ENCODE measurements at places on chromosomes 11 and 22.

GRCh38 chr11:13210424-13210823 is 67.2 kb upstream of the BMAL1 start:
- no peak for DNase-seq

DNA sequence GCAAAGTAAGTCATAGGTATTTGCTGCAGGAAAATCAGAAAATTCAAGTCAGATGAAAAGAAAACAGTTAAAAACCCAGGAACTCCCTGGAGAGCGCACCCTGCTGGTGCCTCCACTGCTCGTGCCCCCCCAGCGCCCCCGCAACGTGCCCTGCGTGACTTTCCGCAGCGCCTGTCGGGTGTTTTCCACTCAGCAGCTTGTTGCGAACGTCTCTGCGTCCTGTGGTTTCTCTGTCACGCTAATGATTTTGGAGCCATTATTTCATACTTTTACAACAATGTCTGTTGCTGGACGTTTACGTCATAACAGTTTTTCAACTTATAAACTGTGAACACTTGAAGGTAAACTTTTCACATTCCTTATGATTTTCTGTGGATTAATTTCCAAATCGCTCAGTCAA is 5.0 kb downstream of the CRELD2 start:
- DNase-seq = no peak

DNA sequence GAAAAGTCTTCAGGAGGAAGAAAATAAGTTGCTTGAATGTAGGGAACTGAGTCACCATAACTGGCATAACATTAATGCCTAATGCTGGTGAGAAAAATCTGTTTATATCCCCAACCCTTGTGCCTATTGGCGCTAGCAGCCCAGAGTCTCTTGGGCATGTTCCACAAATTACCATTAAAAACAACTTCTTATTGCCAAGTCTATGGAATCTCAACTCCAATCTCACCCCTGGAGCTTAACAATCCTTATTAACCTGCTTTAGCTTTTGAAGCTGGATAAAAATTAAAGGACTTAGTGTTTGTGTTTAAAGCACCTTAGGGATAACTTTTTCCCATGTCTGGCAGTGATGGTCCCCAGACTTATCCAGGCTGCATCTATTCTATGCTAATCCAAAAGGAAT is 143.0 kb downstream of the APIP start:
- no peak for DNase-seq

DNA sequence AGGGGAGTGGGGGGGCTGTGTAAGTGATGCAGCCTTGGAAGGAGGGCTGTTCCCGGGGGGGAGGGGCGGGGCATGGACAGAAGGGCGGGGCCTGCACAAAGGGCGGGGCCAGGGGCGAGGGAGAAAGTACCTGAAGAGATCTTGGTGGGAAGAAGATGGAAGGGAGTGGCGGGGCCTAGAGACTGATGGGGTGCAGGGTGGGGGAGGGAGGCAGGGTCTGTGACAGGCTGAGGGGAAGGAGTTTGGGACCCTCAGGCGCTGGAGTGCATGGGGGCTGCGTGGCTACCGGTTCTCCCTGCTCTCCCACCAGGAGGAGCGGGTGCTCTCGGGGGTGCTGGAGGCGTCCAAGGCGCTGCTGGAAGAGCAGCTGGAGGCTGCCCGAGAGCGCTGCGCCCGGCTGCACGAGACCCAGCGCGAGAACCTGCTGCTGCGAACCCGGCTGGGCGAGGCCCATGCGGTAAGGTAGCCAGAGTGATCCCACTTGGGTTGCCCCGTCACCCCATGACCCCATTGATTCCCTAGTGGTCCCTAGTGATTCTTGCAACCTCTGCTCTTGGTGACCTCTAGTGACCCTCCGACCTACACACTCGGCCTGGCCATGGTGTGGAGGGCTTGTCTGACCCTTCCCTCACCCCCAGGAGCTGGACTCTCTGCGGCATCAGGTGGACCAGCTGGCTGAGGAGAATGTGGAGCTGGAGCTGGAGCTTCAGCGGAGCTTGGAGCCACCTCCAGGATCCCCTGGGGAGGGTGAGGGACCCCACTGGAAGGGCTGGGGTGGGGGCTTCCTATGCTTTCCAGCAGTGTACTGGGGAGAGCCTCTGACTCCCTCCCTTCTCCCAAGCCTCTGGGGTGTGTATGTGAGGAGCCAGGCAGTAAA is 3.1 kb downstream of the CCDC88B start:
- DNase-seq = no peak

- no peak for DNase-seq
Observed at GRCh38 chr11:43784866-43785265, 95.8 kb upstream of the ALKBH3 start.

DNA sequence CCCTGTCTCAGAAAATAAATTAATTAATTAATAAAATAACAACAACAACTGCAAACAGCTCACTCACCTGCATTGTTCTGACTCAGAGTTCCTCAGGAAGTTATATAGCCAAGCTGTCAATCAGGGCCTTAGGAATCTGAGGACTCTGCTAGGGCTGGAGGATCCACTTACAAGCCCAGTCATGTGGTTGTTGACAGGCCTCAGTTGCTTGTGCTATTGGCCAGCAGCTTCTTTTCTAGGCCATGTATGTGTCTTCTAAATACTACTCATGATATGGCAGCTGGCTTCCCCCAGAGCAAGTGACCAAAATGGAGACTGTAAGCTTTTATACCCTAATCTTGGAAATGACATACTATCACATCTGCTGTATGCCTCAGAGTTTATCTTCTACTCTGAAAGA is 20.8 kb upstream of the ATP5MG start:
- DNase-seq = no peak

GRCh38 chr22:41468381-41469217 is at the start of the genes ACO2 and PHF5A:
ACO2 (plus strand) TSS chr22:41469117; CDS start chr22:41469147, 30 bp downstream.
PHF5A (minus strand) TSS chr22:41468692; CDS start chr22:41468653, 39 bp downstream.
- DNase-seq = peak; percentile 98

GRCh38 chr11:68763181-68763721 is 11.9 kb upstream of the TESMIN start:
- DNase-seq = no peak

DNA sequence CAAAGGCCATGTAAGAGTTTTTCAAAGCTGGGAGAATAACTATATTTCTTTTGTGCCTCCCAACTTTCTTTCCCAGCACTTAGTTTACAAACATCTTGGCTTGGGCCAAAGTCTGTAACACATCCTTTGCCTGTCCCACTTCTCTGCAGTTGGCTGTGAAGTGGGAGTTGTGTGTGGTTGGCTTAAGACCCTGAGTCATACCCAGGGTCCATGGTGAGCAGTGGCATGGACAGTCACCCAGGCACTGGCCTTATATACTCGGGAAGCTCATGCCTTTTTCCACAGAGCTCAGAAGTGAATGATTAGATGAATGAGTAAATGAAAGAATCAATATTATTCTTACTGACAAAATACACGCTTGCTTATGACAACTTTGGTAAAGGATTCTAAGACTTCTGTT is 231.4 kb downstream of the BLID start:
- no peak for DNase-seq

DNA sequence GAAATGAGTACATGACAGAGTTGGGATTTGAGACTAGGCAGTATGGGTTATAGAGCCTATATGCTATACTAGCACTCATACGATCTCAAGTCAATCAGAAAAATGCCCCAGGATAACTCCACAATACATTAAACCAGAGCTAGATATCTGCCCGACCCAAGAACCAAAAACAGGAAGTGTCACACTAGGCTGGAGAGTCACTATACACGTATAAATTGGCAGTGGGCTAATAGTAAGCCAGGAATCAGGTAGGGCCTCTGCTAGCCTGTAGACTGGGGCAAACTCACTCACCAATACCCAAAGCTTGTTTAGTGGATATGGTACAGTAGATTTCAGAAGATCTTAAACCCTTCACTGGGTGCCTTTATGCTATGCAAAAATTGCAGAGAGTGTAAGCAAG is 16.2 kb upstream of the EIF4G2 start:
- DNase-seq = no peak

DNA sequence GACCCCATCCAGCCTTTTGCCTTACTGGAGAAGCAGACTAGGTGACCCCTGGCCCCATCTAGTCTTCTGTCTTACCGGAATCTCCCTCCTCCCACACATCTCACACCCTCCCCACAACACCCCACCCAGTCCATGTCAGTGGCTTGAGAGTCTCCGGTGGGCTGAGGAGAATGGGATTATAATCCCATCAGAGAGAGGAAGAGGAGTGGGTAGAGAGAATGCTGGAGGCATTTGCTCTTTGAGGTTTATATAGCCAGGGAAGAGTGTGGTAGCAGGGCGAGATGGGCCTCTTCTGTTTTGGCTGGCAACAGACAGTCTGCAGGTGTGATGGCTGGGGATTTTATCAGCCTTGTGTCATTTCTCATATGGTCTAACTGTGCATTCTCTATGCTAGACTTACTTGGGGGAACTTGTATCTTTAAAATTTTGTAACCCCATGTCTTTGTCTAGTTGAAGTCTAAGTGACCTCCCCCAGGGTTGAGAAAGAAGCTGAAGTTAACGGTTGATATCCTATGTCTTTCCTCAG is 50.3 kb downstream of the GRAMD1B start:
- no peak for DNase-seq

DNA sequence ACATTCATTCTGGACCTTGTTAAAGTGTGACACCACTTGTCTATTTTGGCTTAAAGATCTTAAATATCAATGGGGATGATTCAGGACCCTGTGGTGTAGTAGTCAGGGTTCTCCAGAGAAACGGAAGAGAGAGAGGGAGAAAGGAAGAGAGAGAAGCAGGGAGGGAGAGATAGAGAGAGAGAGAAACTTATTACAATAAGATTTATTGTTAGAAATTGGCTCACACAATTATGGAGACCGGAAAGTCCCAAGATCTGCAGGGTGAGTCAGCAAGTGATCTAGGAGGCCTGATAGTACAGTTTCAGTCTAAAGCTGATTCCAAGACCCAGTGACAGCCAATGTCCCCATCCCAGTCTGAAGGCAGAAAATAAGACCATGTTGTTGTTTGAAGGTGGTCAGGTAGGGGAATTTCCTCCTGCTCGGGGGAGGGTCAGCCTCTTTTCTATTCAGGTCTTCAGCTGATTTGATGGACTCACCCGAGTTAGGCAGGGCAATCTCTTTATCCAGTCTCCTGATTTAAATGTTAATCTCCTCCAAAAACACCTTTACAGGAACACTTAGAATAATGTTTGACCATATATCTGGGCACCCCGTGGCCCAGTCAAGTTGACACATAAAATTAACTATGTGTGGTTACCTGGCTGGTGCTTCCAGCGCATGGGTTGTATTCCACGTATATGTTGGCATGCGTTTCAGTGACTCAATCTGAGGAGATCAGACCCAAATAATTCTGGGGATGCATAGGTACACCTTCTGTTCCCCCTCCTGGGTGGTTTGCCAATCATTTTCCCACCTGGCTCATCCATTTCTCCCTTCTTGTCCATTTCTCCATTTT is 1350.5 kb downstream of the TBC1D22A start:
- no peak for DNase-seq

DNA sequence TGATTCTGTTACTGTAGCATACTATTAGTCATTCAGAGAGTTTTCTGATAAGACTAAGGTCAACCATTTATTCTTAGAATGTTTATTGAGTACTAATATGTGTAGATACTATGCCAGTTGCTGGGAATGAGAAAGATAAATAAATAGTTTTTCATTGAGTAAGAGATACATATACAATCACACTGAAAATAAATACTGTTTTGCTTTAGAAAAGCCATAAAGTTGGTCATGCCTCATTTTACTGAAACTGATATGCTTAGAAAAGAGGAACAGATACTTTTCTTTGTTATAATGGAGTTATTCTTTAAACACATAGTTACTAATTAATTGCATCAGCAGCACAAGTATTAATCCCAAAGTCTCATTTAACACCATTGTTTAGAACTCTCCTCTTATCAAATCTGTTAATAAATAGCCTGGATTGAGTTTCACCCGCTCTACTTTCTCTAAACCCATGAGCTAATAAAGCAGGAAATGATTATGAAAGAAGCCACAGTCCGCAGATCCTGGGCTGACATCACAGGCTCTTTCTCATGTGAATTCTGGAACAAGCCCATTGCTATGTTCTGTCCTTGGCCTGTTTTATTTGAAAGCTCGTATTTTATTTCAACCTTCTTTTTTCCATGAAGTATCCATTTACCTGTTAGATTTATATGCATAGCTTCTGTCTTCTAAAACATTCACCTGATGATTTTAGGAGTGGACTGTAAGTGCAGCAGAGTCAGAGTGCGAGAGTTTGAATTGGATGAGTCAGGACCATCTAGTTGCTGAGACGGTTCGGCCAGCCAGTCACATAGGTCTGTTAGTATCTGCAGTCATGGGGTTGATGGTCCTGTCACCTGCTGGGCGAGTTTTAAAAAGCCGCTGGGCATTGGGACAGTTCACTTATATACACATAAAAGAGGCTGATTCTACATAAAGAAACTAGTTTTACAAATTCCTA is 35.5 kb downstream of the PIWIL4 start:
- DNase-seq = no peak

GRCh38 chr11:11977206-11977938 is 31.1 kb downstream of the DKK3 start:
- DNase-seq = no peak

- DNase-seq = no peak
Observed at GRCh38 chr11:125250318-125251213, 86.0 kb downstream of the PKNOX2 start.

DNA sequence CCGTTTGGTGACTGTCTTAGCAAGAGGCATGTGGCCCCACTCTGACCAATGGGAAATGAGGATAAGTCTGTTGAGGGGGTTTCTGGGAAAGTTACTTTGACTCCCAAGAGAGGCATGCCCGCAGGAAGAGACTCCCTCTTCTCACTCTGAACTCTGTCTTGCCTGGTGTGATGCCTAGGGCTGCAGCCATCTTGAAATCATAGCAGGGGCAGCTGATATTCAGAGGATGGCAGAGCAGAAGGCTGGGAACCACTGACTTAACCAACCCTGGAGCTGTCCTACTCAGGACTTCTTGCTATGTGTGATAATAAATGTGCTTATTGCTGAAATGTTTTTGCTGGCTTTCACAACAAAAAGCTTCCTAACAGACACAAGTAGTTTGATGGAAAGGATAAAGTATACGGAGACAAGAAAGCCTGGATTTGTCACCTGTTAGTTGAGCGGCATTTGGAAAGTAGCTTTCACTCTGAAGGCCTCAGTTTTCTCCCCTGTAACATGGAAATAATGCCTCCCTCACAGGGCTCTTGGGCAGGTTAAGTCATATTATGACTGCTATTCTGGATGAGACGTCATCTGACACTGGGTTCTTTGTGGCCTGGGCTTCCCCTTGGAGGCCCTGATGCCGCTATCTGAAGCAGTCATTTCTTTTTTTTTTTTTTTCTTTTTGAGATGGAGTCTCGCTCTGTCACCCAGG is 128.5 kb downstream of the CEP164 start:
- DNase-seq = no peak

GRCh38 chr11:89516496-89516895 is 25.3 kb upstream of the NOX4 start:
- no peak for DNase-seq

- no peak for DNase-seq
Observed at GRCh38 chr22:40512426-40513136, 123.9 kb downstream of the MRTFA start.

GRCh38 chr22:30864441-30865420 is 103.8 kb downstream of the MORC2 start:
- no peak for DNase-seq
